ENCODE measurements at places on chromosomes 4 and X. TPM values are rescaled to one million over a fixed set of nuclear protein-coding genes. Genes with fewer than 3 reads are reported as not detected.

The EGFL6 gene
- not detected for total RNA-seq

The MAGED4 gene
- 5.1 TPM for total RNA-seq

The AVPR2 gene
- total RNA-seq = not detected

The BLTP1 gene
- total RNA-seq = 44.4 TPM
